ENCODE measurements at places on chromosomes 16 and 17. TPM values are rescaled to one million over a fixed set of nuclear protein-coding genes. Genes with fewer than 3 reads are reported as not detected.

The ITGAX gene
- 2.8 TPM for total RNA-seq

The VPS9D1 gene
- total RNA-seq = 6.6 TPM

- no peak for DNase-seq
Observed at GRCh38 chr16:52450916-52451315, 96.0 kb downstream of the TOX3 start.

DNA sequence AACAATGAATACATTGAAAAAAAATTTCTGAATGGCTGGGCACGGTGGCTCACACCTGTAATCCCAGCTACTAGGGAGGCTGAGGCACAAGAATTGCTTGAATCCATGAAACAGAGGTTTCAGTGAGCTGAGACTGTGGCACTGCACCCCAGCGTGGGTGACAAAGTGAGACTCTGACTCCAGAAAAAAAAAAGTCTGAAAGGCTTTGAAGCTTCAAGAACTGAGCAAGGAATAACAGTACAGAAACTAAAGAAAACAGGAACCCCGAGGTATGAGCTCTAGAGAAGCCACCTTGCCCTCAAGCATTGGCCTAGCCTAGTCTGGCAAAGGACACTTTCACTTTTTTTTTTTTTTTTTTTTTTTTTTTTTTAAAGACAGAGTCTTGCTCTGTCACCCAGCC lies 45.0 kb downstream of the TEX2 start:
- no peak for DNase-seq

All from M059J (cell line).